Large intestine (tissue), 12 donors: ENCODE measurements at places on chromosomes 16 and 17. TPM values are rescaled to one million over a fixed set of nuclear protein-coding genes. Genes with fewer than 3 reads are reported as not detected.
A peak's percentile ranks its signal among the peaks of the same experiment; 100 is the strongest.

The CPNE7 gene
- 11.7 TPM for polyA plus RNA-seq

The ABCC11 gene
- polyA plus RNA-seq = 0.21 TPM

The NPB gene
- polyA plus RNA-seq = 0.39 TPM

DNA sequence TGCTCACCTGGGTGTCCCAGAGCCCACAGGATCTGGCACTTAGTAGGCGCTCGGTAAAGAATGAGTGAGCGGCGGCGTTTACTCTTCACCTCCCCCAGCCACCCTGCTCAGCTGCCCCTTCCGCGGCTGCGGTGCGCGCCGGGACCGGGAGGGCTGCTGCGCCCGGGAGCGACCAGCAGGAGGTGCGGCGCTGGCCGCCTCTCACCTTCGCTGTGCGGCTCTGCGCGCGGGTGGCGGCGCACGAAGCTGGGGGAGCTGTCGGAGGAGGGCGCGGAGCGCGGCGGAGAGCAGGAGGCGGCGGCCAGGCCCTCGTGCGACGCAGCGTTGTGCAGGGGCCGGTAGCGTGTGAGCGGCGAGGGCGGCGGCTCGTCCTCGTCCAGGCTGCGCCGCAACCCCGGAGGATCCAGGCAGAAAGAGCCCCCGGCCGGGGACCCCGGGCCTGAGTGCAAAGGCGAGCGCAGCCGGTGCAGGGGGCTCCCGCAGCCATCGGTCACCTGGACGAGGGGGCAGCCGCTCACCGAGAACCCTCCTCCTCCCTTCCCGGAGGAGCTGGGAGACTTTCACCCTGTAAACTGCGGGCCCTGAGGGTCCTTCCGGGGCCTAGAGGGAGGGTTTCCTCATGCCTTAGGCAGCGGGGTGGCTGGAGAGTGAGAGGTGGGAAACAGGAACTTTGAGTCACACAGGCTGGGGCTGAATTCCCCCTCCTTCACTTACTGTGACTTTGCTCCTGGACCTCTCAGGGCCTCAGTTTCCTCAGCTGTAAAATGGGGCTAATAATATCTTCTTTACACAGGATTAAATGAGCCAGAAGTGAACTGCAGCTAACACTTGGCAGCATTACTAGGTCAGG, 12.5 kb downstream of the SAMD14 start:
- peaks cover 23% of the 10 kb centered on the region for H3K4me1 ChIP-seq
- H3K4me3 ChIP-seq = peak overlapping the region; percentile 4
- DNase-seq = peak; percentile 79
- no peaks in the 10 kb centered on the region for H3K36me3 ChIP-seq
